ENCODE measurements at places on chromosomes 7 and 10. TPM values are rescaled to one million over a fixed set of nuclear protein-coding genes. Genes with fewer than 3 reads are reported as not detected.

Gene FRG2B
- not detected for total RNA-seq

Gene CD36
- total RNA-seq = 55.6 TPM

Gene HOXA1
- total RNA-seq = not detected

Gene GRID2IP
- 2.1 TPM for total RNA-seq

Gene HMX3
- 2.8 TPM for total RNA-seq

Gene SHTN1
- 52.6 TPM for total RNA-seq

Gene GRM3
- total RNA-seq = 153 TPM

Gene CSGALNACT2
- total RNA-seq = 52.1 TPM

Gene CFAP69
- 9.2 TPM for total RNA-seq

Gene LRRD1
- total RNA-seq = 0.92 TPM

Gene ZNF479
- total RNA-seq = not detected

Gene TMEM236
- 0.23 TPM for total RNA-seq

Gene CYP3A4
- not detected for total RNA-seq

Gene SYT15
- 2.1 TPM for total RNA-seq

Gene CAMK2G
- 85.1 TPM for total RNA-seq

Gene TWNK
- total RNA-seq = 5.5 TPM

All from diencephalon (tissue), 1 donor.